Ovary (tissue), 10 donors: ENCODE measurements at places on chromosomes 2 and 18.

DNA sequence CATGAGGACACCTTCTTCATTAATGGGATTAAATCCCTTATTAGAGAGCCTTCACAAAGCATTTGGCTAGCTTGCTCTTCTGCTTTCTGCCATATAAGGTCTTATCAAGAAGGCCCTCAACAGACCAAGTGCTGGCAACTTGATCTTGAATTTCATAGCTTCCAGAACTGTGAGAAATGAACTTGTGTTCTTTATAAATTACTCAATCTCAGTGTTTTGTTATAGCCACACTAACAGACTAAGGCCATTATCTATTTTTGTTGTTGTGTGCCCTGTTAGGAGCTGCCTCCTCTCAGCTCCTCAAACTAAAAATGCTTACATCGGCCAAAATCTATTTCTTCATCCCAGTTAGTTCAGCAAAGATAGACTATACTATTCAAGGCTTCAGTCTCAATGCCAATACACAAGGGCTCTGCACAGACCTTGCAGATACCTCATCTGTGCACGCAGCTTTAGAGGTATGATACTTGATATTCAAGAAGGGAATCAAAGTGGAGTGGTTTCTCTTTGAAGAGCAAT is 182.9 kb downstream of the GPD2 start:
- no peak for DNase-seq

DNA sequence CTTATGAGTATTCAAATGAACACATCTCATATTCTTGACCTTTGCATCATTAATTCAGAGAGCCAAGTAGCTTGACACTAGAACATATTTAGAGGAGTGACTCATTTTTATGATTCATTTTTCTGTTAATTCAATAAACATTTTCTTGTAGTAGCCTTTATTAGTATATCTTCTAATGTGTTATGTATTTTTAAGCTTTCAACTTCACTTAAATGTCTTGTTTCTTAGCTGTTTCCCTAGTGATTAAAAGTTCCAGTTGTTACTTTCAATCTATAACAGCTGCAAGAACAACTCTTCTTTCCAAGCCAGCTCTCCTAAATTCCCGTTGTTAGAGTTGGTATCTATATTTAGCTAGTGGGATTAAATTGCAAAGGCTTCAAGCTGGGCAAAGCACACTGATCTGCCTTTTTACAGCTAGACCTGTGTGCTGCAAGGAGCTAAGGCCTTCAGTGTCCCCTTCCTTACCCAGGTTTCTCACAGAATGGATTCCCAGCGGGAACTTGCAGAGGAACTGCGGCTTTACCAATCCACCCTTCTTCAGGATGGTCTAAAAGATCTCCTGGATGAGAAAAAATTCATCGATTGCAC is at the start of gene KLHL41:
Gene KLHL41 (plus strand): TSS at position 405 of the 588 bp plus-strand sequence. CDS start 77 bp downstream, at position 482.
- no peak for DNase-seq

DNA sequence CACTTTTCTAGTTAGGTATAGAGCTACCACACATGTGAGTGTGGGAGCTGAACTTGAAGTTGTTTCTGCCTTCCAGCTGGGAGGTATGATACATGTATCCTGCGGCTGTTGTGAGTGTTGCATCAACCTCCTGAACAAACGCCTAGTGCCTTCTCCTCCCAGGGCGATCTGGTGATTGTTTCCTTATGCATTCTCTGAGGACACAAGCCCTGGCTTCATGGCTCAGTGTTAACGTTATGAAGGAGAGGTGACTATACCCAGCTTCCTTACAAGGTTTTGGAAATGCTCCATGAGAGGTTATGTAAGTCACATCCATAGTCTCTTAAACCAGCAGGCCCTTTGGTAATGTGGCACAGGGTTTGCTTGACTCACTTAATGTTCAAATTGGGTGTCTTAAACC is 64.9 kb downstream of the SPRED2 start:
- DNase-seq, result no peak

DNA sequence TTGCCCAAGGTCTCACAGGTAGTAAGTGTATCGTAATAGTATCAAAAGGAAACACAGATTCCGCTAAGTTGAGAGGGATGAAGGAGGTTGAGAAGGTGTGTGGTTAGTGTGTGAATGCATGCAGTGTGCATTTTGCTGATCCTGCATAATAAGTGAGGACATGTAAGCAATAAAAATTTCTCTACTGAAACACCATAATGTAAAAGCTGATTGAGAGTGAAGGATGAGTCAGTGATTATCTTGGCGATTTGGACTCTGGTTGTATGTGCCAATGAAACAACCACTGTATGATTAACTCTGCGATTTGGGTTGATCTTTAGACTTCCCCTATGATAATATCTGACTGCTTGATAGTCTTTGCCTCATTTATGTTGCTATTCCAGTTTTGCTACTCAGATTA is 16.7 kb upstream of the ADGRF3 start:
- no peak for DNase-seq

DNA sequence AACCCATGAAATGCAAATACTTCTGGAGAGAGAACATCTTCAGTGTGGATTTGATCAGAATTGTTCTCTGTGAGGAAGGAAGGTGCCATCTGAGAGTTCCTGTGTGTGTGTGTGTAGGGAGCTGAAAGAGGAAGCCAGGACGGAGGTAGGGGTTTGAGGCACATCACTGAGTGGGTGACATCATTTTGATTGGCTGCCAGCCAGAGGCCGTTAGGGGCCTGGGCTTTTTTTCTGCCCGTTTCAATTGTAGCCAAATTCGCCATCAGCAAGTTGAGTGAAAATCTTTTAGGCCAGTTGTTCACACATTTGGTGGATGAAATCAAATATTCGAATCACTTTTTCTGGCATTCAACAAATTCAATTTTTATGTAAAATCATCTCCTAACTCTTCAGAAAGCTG is 48.9 kb downstream of the TSN start:
- no peak for DNase-seq

DNA sequence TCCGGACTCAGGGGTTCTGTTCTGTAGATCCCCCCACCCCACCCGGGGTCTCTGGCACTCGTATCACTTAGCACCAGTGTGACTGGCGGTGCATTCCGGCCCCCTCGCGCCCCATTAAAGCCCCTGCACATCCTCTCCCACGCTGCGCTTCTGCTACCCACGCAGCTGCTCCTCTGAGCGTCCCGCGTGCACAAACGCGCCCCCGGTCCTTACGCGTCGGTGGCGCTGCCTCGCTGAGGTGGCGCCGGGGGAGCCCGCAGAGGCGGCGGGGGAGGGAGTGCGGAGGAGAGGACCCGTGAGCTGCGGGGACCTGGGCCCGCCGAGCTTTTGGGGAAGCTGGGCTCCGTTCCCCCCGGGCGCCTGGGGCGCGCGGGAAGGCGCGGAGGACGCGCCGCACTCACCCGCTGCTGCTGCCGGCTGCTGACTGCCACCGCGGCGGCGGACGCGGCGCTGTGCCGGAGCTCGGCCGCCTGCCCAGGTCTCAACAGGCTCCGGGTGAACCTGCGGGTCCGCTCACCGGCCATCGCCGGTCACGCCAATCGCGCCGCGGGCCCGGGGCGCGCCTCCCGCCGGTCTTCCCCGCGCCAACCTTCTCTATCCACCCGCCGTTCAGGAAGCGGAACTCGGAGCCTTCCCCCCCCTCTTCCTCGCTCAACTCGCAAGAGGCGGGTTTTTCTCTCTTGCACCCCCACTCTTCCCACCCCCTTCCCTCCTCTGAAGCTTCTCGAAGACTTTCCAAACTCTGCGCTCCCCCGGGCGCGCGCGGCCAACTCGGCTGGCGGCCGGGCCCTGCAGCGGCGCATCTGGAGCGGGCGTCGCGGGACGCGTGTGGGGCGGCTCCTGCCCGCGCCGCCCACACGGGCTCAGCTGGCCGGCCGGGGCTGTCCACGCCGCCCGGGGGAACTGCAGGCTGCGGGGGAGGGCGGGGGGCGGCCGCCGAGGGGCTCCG is at the start of gene DOCK10:
Gene DOCK10 (minus strand): TSS at position 618 of the 949 bp plus-strand sequence. CDS start 94 bp downstream, at position 524.
- DNase-seq, result peak; percentile 59
